ENCODE measurements at places on chromosomes 3 and 15.

GRCh38 chr3:25563601-25564000 lies 101.1 kb downstream of the TOP2B start:
- no peak for DNase-seq

GRCh38 chr15:77044228-77045042 lies 26.5 kb downstream of the TSPAN3 start:
- DNase-seq = no peak

- DNase-seq = no peak
Measured at GRCh38 chr3:183027276-183027675, 46.9 kb upstream of the DCUN1D1 start.

GRCh38 chr3:143594206-143594605 lies 254.1 kb downstream of the SLC9A9 start:
- DNase-seq = no peak

DNA sequence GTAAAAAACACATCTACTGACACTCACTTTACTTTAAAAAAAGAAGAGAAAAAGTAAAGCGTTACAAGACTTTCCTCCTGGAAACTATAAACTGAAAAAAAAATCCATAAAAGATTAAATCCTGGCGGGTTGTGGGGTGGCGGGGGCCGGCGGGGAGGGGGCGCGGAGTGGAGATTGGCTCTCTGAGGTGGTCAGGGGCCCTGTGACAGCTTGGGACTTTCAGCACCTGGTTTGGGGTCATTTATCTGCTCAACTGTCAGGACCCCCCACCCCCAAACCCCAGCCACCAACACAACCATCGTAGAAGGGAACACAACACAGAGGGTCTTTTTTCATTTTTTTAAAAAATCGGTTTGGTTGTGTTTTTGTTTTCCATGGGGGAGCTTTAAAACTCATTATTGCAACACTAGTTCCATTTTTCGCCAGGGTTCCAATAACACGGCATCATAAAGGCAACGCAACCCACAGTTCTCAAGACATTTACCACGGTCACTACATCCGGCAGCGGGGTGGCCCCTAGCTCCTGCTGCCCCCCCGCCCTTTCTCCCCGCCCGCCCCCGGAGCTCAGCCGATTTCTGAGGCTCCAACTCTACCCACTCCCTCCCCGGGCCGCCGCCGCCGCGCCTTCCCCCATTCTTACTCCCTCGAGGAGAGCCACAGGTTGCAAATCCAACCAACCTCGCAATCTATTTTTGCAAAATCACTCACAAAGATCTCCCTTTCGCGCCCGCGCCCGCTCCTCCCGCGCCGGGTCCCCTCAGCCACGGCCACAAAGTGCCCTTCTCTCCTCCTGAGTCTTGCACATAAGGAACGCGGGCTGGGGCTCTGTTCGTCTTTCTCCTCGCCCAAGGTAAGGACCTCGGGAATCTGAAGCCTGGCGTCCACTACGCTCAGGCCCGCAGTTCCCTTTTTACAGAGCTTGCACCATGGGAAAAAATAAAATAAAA lies 1.8 kb downstream of the BCL6 start:
- DNase-seq = peak; percentile 60

DNA sequence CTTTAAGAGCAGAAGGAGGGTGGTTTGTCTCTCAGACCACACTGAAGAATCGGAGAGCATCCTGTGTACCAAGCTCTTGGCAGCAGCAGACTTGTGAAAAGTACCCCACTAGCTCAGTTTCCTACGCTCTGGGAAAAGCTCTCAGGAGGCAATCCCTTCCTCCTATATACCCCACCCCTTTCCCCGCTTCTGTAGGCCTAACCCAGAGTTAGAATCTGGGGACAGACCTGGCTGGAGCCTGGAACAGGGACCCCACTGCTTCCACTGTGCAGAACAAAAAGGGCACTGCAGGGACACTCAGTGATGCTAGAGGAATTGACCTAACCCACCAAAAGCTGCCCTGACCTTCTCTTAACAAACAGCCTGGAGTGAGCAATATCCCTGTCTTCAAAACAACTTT lies 70.0 kb upstream of the CCDC39 start:
- DNase-seq = no peak

GRCh38 chr15:45829336-45830153 lies 194.7 kb downstream of the SQOR start:
- DNase-seq = no peak

- DNase-seq = no peak
Measured at GRCh38 chr3:130834476-130834875, 59.4 kb upstream of the ATP2C1 start.

DNA sequence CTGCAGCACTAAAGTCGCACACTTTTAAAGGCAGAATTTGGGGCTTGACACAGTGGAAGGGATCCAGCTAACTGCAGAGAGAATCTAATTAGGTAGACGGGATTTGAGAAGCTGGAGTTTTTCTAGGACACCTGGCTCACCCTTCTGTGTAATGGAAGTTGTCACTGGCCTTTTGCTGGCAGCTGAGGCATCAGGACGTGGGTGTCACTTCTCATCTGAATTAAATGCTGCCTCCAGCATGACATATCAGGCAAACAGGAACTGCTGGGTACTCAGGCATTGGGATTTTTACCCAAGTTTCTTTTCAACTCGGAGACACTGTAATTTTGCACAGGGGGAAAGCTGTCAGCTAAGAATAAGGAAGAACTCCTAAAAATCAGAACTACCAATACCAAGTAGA lies 861.9 kb upstream of the ARPP21 start:
- no peak for DNase-seq

DNA sequence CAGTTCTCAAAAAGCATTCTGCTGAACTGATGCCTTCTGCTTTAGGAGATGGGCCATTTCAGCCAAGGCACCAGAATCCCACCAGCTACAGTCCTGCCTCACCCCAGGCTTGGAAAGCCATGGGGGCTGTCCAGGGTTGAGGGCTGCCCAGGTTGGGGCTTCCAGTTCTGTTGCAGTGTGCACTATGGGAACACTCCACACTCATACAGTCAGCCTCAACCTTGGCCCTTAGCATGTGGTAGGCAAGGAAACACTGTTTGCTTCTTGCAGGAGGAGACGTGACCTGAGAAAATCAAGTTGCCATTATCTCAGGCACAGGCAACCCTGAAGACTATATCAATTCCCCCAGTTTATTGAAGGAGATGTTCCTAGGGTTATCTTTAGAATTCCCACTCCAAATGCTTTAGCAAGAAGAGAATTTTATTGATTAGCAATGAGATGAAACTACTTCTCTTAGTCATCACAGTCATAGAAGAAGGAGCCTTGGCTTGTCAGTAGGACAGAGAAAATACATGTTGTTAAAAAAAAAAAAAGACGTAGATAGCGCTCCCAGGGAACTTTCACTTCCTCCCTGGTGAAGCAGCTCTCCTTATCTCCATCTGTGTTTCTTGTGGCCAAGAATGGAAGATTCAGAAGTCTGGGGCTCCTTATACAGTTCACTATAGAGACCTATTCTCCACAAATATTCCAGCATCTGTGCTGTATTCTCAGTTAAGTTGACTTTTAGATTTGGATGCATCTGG lies 38.3 kb upstream of the IL12A start:
- DNase-seq = no peak

DNA sequence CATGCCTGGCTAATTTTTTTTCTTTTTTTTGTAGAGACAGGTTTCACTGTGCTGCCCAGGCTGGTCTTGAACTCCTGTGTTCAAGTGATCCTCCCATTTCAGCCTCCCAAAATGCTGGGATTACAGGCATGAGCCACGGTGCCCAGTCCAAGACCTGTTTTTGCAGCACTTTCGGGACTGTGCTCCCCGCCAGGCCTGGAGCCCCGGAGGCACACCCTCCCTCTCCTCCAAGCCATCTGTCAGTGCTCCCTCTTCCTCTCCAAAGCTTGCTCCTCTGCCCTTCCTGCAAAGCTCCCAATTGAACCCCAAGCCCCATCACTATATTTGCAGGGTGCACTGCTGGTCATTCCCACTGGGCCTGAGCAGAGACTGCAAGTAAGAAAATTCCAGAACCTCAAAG lies 98.1 kb downstream of the CORO2B start:
- no peak for DNase-seq

DNA sequence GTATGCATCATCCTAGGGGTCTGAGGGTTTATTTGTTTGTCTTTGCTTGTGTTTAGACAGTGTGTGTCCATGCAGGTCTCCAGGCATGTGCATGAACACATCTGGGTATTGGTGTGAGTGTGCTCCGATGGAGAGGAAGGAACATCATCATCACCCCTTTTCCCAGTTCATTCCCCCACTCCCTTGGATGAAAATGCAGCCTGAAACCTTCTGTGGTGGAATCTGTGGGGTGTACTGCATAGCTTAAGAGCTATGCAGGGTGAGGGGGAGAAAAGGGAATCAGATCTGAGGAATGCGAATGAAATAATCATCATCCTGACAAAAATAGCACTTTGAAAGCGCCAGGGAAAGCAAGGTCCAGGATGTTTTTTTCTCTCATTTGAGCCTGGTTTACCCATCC lies 520.1 kb downstream of the NTRK3 start:
- no peak for DNase-seq

DNA sequence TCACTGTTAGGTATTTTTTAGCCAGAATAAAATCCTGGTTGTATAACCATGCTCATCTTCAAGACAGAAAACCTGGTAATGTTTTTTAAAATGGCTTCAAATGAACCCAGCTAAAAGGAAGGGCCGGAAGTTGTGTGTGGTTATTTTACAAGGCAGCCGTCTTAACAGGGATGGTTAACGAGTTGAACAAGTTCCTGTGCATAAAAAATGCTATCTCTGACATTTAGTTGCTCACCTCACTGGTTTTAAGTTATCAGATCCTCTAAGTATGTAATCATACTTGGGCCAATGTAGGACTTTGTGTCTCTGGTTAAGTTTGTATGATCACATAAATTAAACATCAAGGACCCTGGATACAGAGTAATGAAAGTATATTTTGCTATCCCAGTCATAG lies 2.1 kb downstream of the ATP11B start:
- DNase-seq = no peak

DNA sequence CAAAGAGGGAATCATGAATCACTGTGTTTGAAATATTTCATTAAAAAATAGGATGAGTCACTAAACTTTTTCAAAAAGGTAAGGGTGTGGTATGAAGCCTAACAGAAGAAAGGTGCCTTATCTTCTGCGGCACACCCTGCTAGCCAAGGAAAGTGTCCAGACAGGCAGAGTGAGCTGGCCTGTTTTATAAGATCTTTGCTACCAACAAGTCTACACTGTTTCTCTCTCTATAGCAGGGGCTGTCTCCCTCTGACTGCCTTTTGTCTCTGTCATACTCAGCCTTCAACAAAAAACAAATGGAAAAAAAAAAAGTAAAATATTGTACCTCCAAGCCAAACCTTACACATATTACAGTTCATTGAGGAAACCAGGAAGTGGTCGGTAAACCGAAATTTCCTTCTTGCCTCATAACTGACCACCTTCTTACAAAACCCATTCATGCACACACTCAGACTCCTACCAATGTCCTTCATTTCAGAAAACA lies 9.1 kb downstream of the ZDHHC3 start:
- DNase-seq = no peak

DNA sequence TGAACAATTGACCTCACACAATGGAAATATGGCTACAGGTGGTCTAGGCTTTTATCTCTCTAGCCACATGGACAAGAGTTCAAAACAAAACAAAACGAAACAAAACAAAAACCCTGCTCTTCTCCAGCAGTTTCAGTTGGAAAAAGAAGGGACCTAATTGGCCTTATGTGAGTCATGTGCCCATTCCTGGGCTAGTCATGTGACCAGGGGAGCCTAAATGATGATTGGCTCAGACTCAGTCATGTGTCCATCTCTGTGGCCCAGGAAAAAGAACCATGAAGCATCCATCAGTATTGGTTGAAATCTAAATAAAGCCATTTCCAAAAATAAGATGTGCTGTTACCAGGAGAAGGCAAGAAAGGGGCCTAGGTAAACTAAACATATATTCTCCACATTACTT lies 96.8 kb downstream of the ANXA2 start:
- DNase-seq = no peak

DNA sequence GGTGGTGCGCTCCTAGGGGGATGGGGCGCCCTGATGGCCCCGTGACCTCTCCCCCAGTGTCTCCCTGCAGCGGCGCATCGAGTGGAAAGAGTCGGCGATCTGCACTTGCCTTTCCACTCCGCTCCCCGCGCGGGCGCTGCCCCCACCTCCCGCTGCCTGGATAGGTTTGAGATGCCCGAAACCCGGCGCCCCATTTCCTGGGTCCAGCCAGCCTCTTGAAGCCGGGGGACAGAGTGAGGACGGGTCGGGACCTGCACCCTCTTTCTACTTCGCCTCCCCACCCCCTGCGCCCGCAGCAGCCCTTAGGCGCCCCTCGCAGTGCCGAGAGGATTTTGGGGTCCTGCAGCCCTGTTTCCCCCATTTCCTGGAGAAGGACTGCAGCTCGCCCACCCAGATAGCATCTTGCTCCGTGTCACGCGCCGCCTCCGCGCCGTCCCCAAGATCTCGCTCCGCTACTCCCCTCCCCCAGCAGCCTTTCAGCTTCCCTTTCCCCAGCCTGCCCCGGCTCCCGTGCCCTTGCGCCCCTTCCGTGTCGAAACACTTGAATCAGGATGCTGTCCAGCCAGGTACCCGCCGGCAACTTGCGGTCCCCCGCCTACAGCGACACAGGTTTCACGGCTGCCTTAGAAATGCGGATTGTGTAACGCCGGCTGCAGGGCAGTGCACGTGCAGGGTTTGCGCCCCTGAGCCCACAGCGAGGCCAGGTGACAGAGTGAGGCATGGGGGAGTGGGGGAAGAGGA lies 519 bp downstream of the ABHD6 start:
- no peak for DNase-seq

DNA sequence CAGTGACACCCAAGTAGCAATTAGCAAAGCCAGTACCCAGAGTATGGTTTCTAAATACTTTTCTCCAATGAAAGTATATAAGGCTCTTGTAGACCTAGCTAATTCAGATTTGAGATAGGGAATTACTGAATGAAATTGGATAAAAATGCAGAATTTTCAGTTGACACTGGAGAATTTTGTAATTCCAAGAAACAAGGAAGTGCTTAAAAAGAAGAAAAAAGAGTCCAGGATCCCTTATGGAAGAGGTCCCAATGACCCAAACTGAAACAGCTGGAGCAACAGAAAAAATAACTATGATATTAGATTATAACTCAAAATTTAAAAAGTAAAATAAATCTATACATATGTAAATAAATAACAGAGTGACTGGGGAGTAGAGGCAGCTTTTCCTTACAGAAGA lies 335.2 kb downstream of the C3orf38 start:
- no peak for DNase-seq

- no peak for DNase-seq
Measured at GRCh38 chr3:71310980-71311660, 272.4 kb downstream of the FOXP1 start.

GRCh38 chr3:188513662-188514328 lies 359.8 kb downstream of the LPP start:
- no peak for DNase-seq

GRCh38 chr3:23649448-23649847 lies 156.3 kb upstream of the UBE2E1 start:
- DNase-seq = no peak

- no peak for DNase-seq
Measured at GRCh38 chr3:127525373-127525772, 65.2 kb downstream of the TPRA1 start.

GRCh38 chr3:9951126-9951525 lies 1.1 kb downstream of the PRRT3 start:
- DNase-seq = no peak

- no peak for DNase-seq
Measured at GRCh38 chr3:143155756-143156155, 36.2 kb downstream of the CHST2 start.

Data from NCI-H1105 (cell line).